ENCODE measurements at places on chromosomes 12 and 14.

DNA sequence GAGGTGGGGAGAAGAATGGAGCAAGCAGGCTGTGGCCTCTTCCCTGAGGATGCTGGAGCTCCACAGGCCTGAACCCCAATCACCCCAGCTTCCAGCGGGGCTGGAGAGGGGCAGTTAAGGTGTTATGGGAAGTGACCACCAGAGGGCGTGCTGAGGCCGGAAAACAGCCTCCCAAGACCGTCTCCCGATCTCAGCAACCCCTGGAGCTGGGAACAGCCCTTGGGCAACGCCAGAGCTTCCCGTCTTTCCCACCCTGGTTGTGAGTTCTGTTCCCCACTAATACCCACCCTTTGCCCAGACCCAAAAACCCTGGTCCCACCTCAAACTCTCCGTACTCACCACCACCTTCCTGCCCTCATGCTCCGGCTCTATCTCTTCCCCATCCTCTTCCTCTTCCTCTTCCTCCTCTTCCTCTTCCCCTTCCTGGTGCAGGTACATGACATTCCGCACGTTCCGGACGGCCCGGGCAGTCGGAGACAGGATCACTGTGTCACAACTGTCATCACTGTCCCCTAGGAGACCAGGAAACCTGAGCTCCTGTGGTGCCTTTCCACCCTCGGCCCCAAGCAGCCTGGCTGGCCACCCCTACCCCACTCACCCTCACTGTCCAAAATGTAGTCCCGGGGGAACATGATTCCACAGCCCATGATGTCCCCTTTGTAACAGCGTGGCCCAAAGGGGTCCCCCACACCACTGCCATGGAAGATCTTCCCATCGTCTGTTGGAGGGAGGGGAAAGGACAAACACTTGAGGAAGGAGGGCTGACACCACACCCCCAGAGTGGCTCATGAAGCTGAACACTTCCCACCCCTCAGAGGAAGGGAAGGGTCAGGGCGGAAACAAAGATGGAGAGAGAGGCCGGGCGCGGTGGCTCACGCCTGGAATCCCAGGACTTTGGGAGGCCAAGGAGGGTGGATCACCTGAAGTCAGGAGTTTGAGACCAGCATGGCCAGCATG lies 12.9 kb downstream of the SPRYD3 start:
- no peak for DNase-seq

- no peak for DNase-seq
Observed at GRCh38 chr12:115075552-115076170, 391.7 kb upstream of the TBX3 start.

DNA sequence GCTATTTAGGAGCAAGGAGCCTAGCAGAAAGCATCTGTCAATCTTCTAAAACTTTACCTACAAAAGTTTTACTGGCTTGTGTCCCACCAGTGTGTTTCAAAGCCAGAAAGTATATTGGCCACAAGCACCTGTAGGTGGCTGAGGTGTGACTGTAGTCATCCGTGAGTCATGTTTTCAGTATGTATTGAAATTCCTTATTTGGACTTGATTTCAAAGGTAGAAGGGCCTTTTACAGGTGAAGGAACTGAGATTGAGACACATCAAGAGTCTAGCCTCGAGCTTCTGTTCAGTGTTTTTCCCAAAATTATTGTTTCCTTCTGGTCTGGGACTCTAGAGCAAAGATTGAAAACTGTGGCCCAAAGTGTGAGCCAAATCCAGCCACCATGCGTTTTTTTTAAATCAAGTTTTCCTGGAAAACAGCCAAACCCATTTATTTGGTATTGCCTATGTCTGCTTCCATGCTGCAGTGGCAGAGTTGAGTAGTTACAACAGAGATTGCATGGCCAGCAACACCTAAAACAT lies 195.3 kb upstream of the BCL2L14 start:
- no peak for DNase-seq

GRCh38 chr14:99717682-99718013 lies 33.5 kb downstream of the CYP46A1 start:
- no peak for DNase-seq

- DNase-seq: no peak
Observed at GRCh38 chr14:71371711-71372396, 464.6 kb downstream of the PCNX1 start.

DNA sequence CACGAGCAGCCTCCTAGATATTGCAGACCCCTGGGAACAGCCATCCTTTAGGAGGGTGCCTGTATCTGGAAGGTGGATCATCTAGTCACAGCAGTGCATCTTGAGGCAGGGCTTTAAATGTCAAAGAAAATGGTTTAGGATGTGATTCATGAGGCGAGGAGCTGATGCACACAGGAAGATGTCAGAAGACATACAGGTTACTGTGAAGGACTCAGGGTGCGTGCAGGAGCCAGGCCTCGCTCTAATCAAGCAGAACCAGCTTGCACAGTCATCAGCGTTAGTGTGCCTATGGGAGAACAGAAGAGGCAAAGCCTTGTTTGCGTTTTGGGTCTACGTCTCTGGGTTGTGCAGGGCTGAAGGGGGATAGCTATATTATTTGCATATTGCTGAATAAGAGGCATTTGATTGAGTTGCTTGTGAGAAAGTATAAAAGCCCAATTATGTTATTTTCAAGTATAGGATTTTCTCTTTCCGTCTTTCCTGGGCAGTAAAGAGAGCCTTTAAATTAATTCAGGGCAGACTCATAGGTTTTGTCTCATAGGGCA lies 77.3 kb upstream of the RPH3A start:
- DNase-seq: no peak

GRCh38 chr12:44317651-44318126 lies 481.8 kb downstream of the TMEM117 start:
- DNase-seq: no peak

Data from NCI-H187 treated with DMSO at 0.1 percent for 48 hours (cell line).